ENCODE measurements at places on chromosomes 13 and 19.

GRCh38 chr19:40995355-40995754, 4.3 kb downstream of the CYP2B6 start:
- no peak for DNase-seq

GRCh38 chr19:17370026-17370587, 7.0 kb downstream of the PLVAP start:
- peak; percentile 80 for DNase-seq

- no peak for DNase-seq
These were observed 110.4 kb upstream of the MBNL2 start for GRCh38 chr13:97111756-97112155.

- DNase-seq, result no peak
These were observed 1551.9 kb downstream of the EFNB2 start for GRCh38 chr13:104983601-104984000.

DNA sequence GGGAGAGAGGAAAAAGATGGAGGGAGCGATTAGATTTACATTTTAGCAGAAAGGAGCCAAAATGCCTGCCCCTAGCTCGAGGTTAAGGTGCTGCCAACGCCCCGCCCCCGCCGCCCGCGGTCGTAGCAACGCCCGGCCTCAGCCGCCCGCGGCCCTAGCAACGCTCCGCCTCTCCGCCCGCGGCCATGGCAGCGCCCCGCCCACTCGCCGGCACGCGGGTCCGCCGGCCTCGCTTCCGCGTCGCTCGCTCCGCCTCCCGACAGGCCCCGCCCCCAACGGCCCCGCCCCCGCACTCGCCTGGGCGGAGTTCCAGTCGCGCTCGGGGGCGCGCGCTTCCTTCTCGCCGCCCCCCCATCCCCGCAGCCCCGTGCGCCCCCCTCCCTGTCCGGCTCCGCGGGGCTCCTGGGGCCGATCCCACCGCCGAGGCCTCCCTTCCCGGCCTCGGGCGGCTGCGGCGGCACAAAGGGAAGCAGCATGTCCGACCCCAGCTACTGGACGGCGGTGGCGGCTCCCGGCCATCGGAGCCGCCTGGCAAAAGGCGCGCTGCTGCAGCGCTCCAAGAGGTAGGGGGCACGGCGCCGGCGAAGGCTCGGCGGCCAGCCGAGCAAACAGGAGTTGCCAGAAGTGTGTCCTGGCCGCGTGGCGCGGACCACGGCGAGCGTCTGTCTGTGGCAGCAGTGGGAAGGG, 20.3 kb downstream of the MAST3 start:
- DNase-seq, result peak; percentile 95

DNA sequence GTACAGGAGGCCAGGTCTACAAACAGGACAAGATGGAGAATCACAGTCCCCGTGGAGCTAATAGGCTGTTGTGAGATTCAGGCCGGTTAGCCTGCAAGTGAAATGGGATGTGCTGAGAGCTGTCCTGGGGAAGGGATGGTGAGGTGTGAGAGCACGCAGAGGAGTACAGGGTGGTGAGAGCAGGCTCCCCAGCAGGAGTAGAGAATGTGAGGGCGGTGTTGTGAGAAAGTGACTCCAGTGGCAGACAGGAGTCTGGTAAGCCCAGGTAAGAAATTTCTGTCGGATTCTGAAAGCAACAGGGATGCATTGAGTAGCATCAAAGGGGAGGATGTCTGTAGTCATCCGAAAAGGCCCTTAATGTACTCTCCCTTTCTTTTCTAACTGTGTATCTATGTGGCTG, 50.7 kb upstream of the GPR183 start:
- no peak for DNase-seq

DNA sequence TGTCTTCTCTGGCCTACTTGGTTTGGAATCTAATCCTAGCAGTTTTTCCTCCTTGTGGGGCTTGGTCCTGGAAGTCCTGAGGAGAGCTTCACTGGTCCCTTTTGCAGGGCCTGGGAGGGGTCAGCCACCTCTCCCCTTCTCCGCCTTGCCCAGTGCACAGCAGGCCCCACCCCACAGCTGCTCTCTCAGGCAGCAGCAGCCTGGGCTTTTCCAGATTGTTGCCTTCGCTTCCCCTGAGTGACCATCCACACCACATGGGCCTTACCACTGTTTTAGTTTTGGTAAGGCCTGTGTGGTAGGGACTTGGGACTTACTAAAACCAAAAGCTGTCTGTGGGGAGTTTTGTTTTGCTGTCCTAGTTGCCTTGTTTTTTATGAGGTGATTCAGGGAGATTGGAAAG, 11.5 kb downstream of the MPHOSPH8 start:
- no peak for DNase-seq

DNA sequence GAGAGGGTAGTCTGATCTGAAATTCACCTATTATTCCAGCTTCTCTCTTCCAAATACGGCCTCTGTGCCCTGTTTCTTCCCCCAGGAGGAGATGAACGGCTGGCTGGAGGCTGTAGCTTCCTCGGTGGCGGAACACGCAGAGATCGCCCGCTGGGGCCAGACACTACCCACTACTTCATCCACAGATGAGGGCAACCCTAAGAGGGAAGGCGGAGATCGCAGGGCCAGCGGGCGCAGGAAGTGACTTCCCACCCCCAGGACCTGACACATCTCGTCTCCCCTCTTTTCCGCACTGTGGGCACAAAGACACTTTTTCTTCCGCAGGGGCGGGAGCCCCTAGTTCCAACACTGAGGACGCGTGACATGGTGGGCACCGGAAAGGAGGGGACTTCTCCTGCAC, 1.3 kb upstream of the SHKBP1 start:
- no peak for DNase-seq
